ENCODE measurements at places on chromosomes 16 and 17.

DNA sequence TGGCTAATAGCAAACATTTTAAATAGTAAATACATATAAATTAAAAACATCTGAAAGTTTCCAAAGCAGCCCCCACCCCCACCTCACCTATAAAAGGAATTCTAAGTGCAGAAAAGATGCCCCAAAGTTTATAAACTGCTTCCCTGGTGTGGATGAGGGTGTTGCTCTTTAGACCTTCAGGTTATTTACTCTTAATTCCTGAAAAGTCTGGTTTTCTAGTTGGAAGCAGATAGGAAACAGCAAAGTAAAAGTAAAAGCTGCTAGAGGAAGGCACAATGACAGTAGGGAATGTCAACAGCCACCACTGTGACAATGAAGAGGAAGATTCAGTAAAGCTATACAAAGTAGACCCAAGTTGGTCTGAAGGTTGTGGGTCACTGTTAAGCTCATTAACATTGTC, 37.8 kb downstream of the SSH2 start:
- no peak for DNase-seq

- DNase-seq, result no peak
These were observed 926 bp downstream of the MYH10 start for GRCh38 chr17:8629371-8630226.

- no peak for DNase-seq
These were observed 10.6 kb upstream of the NUP85 start for GRCh38 chr17:75194879-75195278.

GRCh38 chr16:68548947-68549346, 9.9 kb downstream of the ZFP90 start:
- no peak for DNase-seq

DNA sequence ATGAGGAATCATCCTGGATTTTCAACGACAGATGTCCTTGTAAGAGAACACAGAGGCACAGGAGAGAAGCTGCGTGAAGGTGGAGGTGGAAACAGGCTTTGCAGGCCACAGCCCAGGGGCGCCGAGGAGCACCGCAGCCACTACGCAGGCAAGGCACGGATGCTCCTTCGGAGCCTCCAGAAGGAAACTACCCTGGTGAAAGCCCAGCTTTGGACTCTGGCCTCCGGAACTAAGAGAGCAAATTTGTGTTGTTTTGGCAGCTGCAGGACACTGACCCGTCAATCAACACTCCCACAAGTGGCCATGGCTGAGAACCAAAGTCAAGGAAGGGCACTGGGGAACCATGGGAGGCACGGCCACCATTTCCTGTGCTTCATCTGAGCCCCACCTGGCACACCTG, 3.4 kb downstream of the ARL16 start:
- DNase-seq, result no peak

DNA sequence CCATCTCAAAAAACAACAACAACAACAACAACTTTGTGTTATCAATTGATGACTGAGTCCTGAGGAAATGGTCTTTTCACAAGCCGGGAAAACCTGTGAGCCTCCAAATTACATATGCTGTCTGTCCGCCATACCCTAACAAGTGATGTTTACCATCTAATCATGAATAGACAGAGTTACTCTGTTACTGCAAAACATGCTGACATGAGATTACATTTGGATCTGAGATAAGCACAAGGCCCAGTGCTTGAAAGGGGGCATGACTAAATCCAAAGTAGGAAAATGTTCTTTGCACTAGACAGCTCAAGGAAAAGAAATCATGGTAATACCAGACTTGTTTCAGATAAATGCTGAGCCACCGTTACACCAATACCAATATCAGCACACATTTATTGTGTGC, 8.6 kb upstream of the ATXN1L start:
- DNase-seq, result no peak

- DNase-seq, result no peak
These were observed 286.1 kb upstream of the PMFBP1 start for GRCh38 chr16:72458035-72458434.

DNA sequence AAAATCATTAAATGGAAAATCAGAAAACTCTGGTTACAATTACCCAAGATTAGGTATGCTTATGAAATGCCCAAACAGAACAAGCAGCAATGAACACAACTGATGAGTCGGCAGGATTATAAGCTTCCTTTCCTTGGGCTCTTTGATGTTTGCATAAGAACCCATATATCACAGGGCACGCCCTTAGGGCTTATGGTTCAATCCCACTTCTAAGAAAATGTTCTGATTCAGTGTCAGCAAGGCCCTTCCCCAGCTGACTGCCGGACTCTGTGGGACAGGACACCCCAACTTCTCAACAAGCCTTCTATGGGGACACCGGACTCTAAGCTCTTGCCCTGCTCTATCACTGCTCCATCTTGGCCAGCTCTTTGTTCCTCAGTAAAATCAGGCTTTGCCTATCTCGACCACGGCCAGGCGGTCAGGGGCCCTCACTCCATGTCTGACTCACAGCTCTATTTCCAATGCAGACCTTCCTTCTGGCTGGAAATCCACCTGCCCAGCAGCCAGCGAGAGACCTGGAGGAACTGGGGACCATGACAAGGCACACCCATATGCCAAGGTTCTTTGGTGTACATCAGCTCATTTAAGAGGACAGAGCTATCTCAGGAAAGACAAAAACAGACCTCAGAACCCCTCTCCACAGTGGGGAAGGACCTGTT, 26.8 kb downstream of the LITAFD start:
- no peak for DNase-seq

GRCh38 chr16:10600782-10601443, 20.5 kb upstream of the EMP2 start:
- no peak for DNase-seq

DNA sequence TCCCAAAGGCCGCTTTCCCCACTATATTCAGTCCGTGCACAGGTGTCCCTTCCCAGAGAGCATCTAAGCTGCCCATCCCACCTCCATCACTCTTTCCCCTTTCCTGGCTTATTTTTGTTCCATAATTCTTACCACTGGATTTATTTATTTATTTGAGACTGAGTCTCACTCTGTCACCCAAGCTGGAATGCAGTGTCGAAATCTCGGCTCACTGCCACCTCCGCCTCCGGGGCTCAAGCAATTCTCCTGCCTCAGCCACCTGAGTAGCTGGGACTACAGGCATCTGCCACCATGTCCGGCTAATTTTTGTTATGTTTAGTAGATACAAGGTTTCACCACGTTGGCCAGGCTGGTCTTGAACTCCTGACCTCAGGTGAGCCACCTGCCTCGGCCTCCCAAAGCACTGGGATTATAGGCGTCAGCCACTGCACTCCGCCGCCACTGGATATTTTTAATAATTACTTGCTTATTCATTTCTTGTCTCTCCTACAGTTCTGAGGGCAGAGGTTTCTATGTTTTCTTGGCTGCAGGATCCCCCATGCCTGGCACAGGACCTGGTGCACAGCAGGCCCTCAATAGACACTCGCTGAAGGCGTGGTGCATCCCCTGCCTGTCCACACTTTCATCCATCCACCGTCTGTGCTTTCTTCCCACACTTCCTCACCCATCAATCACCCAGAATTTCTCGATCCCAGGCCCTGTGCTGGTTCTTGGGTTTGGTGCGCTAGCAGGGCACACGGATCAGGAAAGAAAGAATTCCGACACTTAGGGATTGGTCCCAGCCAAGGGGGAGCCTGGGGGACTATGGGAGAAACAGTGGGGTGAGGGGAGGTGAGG, 9.9 kb upstream of the ADGRG1 start:
- no peak for DNase-seq

GRCh38 chr17:4810696-4811290, 3.8 kb downstream of the PLD2 start:
- no peak for DNase-seq

GRCh38 chr17:59028328-59028727, 78.4 kb downstream of the TRIM37 start:
- DNase-seq, result no peak

DNA sequence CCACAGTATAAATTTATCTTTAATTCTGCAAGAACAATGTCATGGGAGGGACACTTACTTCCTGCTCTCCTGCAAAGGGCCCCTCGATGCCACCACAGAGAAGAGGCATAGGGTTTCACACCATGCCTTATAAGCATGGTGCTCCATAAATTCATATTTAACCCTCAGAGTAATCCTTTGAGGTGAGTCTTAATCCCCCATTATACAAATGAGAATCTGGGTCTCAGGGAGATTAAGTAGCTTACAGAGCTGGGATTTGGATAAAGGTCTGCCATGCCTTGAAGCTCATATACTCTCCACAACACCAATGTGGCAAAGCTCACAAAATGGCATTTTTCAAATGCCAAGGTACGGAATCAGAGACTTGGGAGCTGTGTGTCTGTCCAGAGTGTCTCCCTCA, 268.5 kb upstream of the CCL2 start:
- no peak for DNase-seq

DNA sequence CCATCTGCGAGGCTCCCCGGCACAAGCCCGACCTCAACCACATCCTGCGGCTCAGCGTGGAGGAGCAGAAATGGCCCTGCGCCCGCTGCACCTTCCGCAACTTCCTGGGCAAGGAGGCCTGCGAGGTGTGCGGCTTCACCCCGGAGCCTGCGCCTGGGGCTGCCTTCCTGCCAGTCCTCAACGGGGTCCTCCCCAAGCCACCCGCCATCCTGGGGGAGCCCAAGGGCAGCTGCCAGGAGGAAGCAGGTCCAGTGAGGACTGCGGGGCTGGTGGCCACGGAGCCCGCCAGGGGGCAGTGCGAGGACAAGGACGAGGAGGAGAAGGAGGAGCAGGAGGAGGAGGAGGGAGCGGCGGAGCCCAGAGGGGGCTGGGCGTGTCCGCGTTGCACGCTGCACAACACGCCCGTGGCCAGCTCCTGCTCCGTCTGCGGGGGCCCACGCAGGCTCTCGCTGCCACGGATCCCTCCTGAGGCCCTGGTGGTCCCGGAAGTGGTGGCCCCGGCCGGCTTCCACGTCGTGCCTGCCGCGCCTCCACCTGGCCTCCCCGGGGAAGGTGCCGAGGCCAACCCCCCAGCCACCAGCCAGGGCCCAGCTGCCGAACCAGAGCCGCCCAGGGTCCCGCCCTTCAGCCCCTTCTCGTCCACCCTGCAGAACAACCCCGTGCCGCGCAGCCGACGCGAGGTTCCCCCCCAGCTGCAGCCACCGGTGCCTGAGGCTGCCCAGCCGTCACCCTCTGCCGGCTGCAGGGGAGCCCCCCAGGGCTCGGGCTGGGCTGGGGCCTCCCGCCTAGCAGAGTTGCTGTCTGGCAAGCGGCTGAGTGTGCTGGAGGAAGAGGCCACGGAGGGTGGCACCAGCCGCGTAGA, 13.1 kb upstream of the PRR35 start:
- DNase-seq, result no peak

DNA sequence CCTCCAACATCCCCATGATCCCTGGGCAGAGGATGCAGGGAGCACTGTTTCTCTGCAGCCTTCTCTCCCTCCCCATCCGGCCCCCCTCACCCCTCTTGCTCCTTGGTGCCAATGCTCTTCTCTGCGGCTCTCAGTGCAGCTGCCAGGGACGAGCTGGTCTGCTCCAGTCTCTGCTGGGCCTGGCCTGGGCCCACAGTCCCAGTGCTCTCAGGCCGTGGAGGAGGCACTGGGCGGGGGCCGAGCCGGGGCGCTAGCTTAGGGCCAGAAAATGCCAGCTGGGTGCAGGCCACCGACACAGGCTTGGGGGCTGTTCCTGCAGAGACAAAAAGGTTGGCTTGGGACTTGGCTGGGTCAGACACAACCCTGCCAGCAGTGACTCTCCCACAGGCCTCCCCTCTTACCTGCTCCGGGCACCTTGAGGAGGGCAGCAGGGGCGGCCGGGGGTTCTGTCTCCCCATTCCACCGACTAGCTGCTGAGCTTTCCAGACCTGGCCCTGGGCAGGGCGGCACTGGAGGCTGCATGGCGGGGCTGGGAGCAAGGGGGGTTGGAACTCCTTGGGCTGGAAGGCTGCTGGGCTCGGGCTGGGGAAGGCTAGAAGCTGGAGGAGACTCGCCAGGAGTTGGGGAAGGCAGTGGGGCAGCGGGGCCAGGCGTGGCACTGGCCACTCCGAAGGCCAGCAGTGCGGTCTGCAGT, 13.8 kb downstream of the CASKIN2 start:
- DNase-seq, result no peak

DNA sequence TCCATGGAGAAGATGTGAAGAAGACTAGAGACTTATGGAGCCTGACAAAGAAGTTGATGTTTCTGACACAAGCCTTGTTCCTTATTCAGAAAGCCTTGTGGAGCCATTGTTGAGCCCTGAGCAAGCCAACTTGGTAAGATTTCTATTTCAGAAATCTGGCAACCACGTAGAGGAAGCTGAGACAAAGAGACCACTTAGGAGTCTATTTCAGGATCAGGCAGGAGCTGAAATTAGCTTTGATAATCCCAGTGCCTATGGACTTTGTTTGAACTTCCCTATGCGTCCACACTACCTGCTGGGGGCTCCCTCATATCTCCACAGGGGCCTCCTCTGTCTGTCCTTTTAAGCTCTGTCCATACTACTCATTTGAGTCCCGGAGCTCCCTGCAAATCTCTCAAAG, 540.0 kb upstream of the GOT2 start:
- DNase-seq, result no peak

DNA sequence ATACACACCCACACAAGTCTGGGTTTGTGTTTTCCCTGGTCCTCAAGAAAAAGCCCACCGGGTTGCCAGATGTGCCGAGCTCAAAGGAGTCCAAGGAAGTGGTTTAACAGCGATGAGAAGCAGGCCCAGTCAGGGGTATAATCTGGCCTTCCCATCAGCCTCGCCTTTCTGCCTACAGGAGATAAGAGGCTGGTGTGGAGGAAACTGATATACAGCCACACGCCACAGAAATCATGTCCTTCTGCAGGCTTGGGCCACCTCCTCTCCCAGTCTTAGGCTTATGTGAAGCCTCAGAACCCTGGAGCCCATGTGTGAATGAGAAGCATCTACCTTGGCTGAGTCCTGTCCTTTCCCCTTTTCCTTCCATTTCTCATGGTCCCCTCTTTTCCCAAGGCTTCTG, 43.6 kb upstream of the MMP2 start:
- no peak for DNase-seq

DNA sequence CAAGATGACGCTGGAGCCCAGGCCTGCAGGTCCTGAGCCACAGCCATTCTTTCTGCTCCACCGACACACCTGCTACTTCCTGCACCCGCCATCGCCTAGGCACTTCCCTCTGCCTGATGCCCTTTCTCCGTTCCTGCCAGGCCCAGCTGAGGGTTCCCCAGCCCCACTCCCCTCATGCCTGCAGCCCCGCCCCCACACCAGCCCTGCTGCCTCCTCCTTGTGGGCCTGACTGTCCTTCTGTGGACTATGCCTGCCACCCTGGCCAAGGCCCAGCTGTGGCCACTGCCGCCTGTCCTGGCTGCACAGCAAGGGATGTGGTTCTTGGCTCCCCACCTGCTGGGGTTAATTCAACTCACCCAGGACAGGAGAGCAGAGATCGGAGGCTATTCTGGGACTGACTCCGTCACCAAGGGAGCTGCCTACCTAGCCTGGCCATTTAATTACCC, 7.5 kb downstream of the NATD1 start:
- DNase-seq, result no peak
